Esophagus squamous epithelium (tissue), 5 donors: ENCODE measurements at places on chromosomes 1 and 21. TPM values are rescaled to one million over a fixed set of nuclear protein-coding genes. Genes with fewer than 3 reads are reported as not detected.

- DNase-seq = no peak
Measured at GRCh38 chr1:200550367-200550766, 70.2 kb downstream of the KIF14 start.

Gene DNASE2B
- total RNA-seq = not detected

- DNase-seq = no peak
Measured at GRCh38 chr1:213329406-213330008, 278.5 kb downstream of the RPS6KC1 start.

Gene PADI3
- 2.2 TPM for total RNA-seq

Gene PRDM15
- total RNA-seq = 4.7 TPM

- no peak for DNase-seq
Measured at GRCh38 chr1:180144659-180145357, 9.9 kb upstream of the QSOX1 start.

DNA sequence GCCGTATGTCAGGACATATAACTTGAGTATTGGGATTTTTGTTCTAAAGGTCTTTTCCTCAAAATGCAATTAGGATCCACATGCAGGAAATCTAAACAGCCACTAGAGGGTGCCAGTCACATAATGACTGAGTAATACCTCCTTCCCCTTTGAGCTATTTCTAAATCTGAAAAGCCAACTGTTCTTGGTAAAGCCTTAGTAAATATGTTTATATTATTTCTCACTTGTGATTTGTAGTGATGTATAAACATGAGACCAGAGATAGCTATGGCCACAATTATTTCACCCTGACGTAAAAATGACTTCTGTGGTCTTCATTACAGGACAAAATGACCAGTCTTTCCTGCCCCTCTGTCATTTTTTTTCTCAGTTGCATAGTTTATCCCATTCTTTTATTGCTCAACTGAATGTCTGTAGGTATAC is 41.0 kb upstream of the DR1 start:
- no peak for DNase-seq
